Suppressor macrophage treated with lipopolysaccharide for 4 hours (primary cell): ENCODE measurements at places on chromosomes 1 and 21.
A peak's percentile ranks its signal among the peaks of the same experiment; 100 is the strongest.

GRCh38 chr1:89005286-89006151 lies 13.1 kb upstream of the KYAT3 start:
- no peak for DNase-seq

GRCh38 chr1:12296623-12297022 lies 66.8 kb downstream of the VPS13D start:
- DNase-seq = peak; percentile 81

DNA sequence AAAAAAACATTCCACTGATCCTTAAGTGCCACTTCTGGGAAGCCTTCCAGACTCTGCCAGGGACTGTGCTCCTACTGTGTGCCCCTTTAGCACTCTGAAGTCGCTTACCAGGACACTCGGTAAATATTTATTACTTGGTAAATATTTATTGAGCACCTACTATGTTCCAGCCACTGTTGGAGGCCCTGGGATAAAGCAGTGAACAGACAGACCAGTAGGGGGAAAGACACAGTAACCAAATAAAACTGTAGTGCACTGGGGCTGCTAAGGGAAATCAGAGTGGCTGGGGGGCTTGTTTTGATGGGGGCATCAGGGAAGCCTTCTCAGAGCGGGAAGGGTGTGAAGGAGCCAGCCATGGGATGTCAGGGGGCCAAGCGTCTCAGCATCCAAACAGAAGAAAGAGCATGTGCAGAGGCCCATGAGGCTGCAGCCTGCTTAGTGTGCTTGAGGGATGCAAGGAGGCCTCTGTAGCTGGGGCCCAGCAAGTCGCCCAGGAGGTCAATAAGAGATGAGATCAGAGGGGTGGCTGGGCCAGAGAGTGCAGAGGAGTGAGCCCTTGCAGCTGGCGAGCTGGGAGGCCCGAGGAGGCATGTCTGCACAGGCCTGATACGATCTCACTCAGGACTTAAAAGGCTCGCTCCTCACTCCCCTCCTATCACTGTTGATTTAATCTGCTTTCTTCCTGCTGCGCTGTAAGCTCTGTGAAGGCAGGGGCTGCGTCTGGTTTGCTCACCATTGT lies 28.6 kb downstream of the KAZN start:
- no peak for DNase-seq

- DNase-seq = no peak
Measured at GRCh38 chr1:91791691-91792488, 94.1 kb downstream of the TGFBR3 start.

DNA sequence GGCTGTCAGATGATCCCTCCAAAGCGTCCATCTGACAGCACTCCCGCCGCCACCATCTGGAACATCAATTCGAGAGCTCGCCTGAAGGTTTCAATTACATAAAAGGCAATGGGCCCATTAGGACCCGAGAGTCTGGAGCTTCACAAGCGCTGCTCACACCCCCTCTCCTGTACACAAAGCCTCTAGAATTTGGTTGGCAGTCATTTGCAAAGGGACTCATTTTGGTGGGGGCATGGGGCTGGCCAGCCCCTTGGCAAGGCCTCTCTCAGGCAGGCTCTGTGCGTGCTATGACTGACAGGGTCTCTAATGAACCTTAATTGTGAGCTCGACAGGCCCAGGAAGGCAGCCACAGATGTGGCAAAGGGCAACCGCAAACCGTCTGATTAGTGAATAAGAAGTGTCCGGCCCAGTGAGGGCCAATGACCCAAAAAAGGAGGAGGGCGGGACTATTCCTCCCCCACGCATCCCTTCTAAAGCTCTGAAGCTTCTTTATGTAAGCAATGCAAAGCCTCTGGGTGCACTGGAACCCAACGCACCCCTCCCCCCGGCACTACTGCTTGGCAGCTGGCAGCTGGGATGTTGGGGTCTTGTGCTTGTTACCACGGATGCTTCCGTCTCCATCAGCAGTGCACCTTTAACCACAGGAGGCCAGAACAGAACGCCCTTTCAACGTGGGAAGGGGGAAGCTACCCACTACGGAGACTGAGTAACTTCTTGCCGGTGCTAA lies 79.4 kb downstream of the CAPZB start:
- no peak for DNase-seq

DNA sequence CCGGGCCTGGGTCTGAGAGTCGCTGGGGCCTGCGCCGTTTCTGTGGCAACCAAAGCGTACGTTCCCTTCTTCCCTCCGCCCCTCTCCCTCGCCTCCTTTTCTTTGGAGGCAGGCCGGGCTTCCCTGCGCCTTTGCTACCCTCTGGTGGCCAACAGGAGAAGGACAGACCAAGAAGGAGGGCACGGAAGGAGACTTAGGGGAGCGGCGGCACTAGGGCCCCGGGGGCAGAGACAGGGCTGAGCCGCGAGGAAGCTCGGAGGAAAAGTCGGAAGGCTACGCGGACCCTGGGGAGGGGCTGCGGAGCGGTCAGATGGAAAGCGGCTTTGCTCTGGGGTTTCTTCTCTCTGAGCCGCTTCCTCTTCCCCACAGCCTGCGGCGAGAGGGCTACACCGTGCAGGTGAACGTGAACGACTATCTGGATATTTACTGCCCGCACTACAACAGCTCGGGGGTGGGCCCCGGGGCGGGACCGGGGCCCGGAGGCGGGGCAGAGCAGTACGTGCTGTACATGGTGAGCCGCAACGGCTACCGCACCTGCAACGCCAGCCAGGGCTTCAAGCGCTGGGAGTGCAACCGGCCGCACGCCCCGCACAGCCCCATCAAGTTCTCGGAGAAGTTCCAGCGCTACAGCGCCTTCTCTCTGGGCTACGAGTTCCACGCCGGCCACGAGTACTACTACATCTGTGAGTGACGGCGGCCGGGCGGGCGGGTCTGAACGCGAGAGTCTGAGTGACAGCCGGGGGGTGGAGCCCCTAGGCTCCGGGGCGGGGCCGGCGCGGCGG lies 6.3 kb downstream of the EFNA3 start:
- DNase-seq = peak; percentile 95

GRCh38 chr1:57479471-57479870 lies 55.6 kb upstream of the DAB1 start:
- DNase-seq = no peak

GRCh38 chr1:232553050-232553754 lies 76.7 kb downstream of the SIPA1L2 start:
- no peak for DNase-seq

DNA sequence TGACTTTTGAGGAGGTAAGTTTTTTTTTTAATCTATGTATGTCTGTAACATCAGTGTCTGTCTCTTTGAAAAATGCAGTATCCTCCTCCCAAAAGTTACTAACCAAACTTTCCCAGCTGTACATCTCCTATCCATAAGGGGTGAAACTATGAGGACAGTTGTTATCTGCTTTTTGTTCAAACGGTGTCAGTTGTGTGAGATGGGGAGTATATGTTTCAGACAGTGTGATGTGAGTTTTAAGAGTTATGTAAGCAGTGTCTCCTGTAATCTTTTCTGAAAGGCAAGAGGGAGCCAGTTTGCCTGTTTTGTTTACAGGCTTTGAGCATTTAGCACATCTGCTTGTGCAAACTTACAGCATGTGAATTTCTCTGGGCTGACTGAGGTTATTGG lies 34.8 kb upstream of the CACYBP start:
- DNase-seq = no peak

DNA sequence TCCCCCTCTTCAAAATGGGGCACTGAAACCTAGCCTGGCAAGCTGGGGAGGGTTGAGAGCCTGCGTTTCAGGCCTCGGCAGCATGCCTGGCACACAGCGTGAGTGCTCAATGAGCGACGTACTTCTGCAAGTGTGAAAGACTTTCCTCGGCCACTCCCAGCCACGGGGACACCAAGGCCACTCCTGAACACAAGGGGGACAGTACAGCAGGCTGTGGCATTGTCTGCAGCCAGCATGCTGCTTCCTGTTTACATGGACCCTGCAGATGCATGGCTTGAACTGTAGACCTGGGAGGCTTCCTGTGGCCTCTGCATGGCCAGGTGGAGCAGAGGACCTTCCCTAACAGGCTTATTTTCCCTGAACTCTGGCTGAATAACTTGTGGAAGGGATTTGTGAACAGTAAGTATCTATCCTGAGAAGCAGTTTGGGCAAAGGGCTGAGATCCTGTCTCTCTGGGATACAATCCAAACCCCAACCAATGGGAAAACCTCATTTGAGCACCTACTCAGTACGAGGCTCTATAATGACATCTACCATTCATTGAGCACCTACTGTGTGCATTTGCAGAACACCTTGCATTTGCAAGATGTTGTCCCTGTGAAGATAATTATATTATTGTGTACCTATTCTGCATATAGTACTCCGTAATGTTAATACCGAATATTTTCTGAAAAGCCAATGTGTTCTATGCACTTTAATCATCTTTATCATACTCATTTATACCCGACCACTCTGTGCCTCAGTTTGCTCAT lies 9.9 kb upstream of the HSPG2 start:
- DNase-seq = no peak

DNA sequence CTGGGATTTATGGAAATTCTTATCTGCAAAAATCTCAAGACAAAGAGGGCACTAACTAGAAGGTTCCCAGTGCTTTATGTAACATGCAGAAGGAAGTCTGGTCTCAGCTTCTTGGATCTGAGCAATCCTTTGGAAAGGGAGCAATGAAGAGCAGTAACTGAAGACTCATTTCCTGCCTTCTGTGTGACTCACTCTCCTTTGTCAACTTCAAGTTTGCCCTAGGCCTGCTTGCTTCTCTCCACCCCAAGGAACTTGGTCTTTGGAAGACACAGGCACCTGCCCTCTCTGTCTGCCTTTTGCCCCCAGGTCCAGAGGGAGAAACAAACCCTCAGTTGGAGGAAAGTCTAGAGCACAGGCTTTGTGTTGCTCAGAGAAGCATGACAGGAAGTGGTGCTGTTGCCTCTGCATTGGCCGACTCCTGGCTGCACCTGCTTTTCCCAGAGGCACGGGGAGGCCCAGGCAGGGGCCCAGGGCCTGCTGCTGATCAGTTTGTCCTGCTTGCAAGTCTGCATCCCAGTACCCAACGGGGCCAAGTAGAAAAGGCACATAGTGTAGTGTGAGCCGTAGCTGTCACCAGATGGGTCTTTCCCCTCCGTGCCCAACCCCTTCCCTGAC lies 137.2 kb downstream of the DHRS3 start:
- DNase-seq = peak; percentile 71

DNA sequence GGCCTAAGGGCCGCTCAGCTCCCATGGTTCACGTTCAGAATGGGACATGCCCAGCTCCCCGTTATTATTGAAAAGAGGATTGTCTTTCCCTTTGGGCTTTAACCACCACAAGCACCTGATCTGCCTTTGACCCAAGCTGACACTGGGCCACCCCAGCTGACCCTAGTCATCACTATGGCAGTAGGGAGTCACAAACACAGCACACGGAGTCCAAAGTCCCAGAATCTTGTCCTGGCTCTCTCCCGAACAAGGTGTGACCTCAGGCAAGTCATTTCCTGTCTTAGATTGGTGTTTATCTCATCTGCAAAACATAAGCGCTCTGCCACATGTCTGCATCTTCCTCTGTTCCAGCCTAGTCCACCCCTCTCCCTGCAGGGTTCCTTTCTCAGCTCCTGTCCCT lies 31.5 kb downstream of the IGFN1 start:
- no peak for DNase-seq

DNA sequence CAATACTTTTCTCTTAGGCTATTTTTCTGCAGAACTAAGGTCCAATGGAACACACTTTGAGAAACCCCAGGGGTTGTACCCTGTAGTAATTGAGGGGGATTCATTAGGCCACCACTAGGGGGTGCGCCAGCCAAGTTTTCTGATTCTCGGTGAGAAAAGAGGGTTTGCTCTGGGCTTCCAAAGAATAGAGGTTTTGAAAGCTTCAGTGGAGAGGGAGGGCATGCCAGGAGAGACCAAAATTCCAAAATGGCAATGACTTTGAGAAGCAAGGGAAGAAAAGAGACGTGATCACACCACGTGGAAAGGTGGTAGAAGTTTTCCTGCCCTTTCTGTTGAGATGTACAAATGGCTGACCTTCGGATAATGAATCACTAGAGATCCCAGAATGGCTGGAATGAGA lies 323.3 kb downstream of the RPS6KC1 start:
- DNase-seq = peak; percentile 70

DNA sequence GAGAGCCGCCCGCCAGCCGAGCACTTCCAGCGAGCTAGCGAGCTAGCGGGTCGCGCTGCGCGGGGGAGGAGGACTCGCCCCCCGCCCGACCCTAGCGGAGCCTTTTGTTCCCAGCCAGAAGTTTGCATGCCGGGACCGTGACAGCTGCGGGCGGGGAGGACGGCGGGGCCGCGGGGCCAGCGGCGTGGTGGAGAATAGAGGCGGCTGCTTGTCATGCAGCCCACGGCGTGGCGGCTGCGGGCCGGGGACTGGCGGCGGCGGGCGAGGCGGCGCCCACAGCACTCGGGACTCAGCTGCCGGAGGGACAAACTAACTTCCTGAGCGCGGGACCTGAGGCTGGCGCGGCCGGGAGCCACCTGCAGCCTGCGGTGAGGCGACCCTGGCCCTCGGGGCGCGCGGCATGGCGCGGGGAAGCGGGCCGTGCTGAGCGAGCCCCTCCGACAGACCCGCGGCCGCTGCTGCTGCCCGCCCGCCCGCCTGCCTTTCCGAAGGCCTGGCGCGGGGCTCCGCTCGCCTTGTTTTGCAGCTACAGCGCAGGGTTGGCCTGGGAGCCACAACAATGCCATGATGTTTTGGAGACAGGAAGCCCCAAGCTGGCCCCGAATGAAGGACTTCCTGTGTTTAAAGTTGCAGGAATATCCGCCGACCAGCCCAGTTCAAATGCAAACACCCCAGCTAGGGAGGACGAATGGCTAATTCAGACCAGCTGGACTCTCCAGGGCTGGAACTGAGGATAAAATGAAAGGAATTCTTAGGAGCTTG lies 82.2 kb upstream of the BMP8A start:
- DNase-seq = peak; percentile 33

- DNase-seq = peak; percentile 19
Measured at GRCh38 chr1:248792342-248792741, 33.4 kb downstream of the SH3BP5L start.

DNA sequence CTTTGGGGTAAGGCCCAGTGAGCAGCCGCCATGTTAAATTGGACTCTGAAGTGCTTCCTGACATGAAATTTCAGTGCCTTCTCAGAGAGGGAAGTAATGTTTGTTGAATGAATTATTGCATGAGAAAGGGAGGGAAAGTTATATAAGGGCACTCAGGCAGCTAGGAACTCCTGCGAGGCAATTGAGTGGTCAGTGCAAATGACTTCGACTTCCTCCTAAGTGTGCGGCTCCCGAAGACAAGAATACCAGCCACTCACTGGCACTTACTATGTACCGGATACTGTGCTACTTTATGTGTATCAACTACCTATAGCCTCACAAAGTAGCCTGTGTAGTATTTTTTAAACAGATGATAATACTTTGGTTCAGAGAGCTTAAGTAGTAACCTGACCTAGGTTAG lies 52.5 kb downstream of the CNN3 start:
- DNase-seq = no peak

GRCh38 chr1:53982034-53982762 lies 35.8 kb downstream of the LDLRAD1 start:
- DNase-seq = peak; percentile 29

GRCh38 chr1:224594851-224595250 lies 21.3 kb upstream of the CNIH3 start:
- peak; percentile 56 for DNase-seq

DNA sequence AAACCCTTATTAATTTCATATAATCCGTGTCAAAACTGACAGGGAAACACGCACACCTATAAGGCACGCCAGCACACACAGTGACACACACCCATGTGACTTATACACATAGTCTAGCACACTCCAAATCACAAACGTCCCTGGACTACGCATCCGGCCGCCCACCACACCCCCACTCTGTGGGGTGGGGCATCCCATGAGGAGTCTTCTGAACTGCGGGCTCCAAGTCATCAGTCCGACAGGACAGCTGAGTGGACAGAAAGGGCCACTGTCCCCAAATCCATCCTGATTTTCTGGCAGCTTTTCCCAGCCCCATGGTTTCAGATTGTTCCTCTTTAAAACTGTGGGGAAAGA lies 829 bp downstream of the PEA15 start:
- DNase-seq = peak; percentile 65
